ENCODE measurements at places on chromosomes 7 and 10.

GRCh38 chr10:5528989-5529701 is 4.4 kb downstream of the CALML3 start:
- no peak for DNase-seq

DNA sequence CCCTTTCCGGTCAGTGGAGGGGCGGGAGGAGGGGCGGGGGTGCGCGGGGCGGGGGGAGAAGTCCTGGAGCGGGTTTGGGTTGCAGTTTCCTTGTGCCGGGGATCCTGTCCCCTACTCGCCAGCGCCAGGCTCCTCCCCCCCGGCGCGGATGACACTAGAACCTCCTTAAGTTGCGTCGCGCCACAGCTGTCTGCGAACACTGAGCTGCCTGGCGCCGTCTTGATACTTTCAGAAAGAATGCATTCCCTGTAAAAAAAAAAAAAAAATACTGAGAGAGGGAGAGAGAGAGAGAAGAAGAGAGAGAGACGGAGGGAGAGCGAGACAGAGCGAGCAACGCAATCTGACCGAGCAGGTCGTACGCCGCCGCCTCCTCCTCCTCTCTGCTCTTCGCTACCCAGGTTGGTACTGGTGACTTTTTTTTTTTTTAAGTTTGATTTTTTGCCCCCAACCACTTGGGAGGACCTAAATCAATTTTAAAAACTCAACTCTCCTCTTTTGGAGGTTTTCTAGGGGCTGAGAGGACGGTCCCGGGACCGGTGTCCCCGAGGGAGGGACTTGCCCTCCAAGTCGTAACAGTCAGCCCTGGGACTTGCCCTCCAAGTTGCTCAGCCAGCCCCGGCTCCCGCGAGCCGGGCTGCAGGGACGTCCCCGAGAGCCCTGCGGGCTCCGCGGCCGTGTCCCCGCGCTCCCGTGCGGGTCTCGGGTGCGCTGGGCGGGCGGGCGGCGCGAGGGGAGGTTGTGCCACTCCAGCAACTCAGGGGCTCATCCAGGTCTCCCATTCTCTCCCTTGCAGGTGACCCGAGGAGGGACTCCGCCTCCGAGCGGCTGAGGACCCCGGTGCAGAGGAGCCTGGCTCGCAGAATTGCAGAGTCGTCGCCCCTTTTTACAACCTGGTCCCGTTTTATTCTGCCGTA is at the start of gene GATA3:
GATA3 (plus strand) TSS at position 195 of the 914 bp plus-strand sequence. CDS start 968 bp downstream, outside the sequence.
- DNase-seq = peak; percentile 63

- no peak for DNase-seq
These were observed 372.2 kb upstream of the MGMT start for GRCh38 chr10:129094861-129095260.

GRCh38 chr10:43090188-43090587 is 13.3 kb downstream of the RET start:
- no peak for DNase-seq

- DNase-seq = no peak
These were observed 14.1 kb upstream of the WDR86 start for GRCh38 chr7:151423936-151424335.

DNA sequence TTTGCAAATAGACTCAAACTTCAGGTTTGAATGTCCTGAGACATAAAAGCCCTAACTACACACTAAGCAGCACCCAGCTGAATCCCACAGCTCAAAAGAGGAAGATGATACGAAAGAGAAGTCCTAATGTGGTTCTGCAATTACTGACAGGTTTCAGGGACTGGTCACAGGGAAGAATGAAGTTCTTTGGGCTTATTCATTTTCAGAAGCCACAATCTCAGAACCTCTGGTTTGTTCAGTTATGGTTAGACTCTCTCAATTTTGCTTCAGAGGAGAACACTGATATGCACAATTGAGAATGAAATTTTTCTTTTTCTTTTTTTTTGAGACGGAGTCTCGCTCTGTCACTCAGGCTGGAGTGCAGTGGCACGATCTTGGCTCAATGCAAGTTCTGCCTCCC is 94.6 kb upstream of the FAM180A start:
- no peak for DNase-seq

- DNase-seq = no peak
These were observed 110.8 kb downstream of the ARHGAP22 start for GRCh38 chr10:48494073-48494472.

- DNase-seq = no peak
These were observed 544.3 kb upstream of the MGMT start for GRCh38 chr10:128922619-128923196.

Measured in activated T-helper 1 cell treated with anti-CD3 and anti-CD28 coated beads, Interleukin-2, amount 50 U/mL, for 16 hours (primary cell).